ENCODE measurements at places on chromosomes 1 and 21. TPM values are rescaled to one million over a fixed set of nuclear protein-coding genes. Genes with fewer than 3 reads are reported as not detected.

The SMIM34 gene
- total RNA-seq, result not detected

The NUDT17 gene
- total RNA-seq, result 3.7 TPM

The ACTA1 gene
- total RNA-seq, result not detected

The SPRR2G gene
- total RNA-seq, result not detected

DNA sequence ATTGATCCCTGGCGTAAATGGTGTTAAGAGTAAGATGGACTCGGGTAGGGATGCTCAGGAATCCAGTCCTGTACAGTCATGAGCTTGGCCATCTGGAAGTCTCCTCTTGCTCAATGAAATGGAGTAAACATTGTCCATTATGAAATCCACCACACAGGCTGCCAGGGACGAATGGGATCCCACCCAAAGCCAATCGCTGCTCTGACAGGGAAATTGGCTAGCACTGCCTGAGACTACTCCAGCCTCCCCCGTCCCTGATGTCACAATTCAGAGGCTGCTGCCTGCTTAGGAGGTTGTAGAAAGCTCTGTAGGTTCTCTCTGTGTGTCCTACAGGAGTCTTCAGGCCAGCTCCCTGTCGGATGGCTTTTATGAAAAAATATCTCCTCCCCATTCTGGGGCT, at the start of gene HSD11B1:
TSS of gene HSD11B1 (plus strand) at position 263 of the 400 bp plus-strand sequence. CDS start at position 360, 97 bp downstream.
- DNase-seq, result no peak

DNA sequence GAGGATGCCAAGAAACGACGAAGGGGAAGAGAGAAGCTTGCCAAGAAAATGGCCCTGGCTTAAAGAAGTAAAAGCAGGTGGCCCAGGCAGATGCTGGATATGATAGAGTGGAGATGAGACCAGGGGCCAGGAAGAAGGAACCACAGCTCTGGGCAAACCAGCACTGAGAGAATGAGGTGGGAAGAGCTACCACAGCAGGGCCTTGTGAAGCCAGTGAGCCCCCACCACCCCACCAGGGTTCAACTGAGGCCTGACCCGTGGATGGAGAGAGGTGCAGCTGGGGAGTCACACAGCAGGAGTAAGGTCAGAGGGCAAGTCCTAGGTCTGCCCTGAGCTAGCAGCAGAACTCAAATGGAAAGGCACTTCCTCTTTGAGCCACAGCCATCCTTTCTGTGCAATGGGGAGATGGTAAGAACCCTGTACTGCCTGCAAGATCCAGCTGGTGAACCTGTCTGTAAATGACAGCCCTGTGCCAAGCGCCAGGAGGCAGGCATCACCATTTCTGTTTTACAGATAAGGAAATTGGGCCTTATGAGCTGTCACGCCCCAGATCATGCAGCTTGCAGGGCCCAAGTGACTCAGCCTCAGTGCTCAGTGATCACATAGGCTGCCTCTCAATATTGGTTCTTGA, 8.5 kb downstream of the SH3BGRL3 start:
- DNase-seq, result no peak

DNA sequence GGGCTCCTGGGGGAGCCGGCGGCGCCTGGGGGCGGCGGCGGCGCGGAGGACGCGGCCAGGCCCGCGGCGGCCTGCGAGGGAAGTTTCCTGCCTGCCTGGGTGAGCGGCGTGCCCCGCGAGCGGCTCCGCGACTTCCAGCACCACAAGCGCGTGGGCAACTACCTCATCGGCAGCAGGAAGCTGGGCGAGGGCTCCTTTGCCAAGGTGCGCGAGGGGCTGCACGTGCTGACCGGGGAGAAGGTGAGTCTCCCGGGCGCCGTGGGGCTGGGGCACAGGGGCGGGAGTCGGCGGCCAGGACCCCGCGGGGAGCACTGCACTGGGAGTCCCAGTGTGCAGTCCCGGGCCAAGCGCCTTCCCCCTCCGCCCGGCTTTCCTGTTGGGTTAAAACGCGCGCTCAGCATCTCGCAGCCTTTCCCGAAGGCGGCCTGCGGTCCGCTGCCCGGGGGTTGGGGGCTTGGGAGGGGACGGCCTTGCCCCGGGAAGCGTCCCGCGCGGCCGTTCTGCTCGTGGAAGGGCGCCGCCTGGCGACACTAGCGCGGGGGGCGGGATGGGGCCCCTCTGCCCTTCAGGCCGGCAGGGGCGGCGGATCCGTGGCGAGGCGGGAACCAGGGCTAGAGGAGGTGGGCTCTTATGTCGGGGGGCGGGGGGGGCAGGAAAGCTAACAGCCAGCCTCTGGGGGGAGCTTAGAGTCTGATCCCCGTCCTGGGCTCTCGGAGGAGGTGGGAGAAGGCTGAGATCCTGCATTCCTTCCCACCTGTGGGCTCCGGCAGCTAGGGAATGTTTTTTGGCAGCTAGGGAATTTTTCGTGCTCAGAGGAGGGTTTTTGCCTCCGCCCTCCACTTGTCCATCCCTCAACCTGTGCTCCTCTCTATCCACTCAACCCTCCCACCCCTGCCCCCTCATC, 1.1 kb downstream of the HUNK start:
- no peak for DNase-seq

- no peak for DNase-seq
Measured at GRCh38 chr1:230455291-230455690, 29.2 kb upstream of the PGBD5 start.

Measured in Panc1 (cell line).